ELF-1 (cell line): ENCODE measurements at places on chromosomes 11 and 22.

- peak; percentile 73 for DNase-seq
Observed at GRCh38 chr11:118980191-118980881, 8.8 kb downstream of the FOXR1 start.

DNA sequence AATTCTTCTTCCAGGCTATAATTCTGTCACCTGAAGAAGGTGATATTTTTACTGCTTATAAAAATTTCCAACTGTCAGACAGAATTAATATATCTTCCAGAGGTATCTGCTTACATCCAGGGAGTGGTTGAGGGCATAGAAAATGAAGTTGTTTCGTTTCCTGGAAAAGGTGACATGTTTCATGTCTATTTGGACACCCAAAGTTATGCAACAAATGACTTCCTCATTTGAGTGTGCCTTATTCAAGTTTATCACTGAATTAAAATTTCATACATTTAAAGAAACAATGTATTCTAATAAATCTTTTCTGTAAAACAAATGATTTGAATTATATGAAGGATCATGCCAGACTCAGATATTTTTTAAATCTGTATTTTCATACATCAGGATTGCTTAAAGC, 8.5 kb upstream of the GRAMD1B start:
- DNase-seq, result no peak

- DNase-seq, result peak; percentile 49
Observed at GRCh38 chr22:43749473-43749872, 62.6 kb downstream of the EFCAB6 start.

- no peak for DNase-seq
Observed at GRCh38 chr11:109940816-109941215, 152.4 kb upstream of the ZC3H12C start.

- DNase-seq, result no peak
Observed at GRCh38 chr11:77131560-77131959, 3.5 kb downstream of the MYO7A start.

DNA sequence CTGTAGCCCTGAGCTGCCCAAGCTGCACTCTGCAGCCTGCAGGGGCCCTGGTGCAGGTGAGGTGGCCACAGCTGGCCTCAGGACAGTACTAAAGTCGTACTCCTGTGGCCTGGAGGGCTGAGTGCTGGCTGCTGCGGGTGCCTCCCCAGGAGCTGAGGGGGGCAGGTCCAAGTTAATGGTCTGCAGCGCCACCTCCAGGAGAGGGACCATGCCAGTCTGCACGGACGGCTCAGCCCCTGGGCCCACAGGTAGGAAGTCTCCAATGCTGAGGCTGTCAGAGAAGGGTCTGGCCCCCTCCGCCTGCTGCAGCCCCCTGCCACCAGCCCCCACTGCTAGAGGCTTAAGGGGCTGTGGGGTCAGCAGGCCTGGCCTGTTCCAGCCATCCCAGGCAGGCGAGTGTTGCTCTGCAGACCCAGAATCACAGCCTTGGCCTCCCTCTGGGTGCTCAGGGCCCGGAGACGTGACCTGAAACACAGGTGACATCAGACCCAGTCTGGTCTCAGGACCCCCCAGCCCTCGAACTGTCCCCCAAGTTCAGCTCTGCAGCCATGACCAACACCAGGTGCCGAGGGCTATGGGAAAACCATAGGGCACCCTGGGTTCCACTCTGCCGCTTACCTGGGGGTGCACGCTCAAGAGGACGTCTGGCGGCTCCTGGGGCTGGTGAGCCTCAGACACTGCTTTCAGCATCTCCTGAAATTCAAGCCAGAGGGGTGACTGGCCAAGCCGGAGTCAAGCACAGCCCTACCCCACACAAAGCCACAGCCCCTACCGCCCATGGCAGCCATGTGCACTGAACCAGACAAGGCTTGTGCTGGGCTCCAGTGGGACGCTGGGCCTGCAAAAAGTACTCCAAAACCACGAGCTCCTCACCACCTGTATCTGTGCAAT, 20.8 kb downstream of the SELENOO start:
- DNase-seq, result no peak

DNA sequence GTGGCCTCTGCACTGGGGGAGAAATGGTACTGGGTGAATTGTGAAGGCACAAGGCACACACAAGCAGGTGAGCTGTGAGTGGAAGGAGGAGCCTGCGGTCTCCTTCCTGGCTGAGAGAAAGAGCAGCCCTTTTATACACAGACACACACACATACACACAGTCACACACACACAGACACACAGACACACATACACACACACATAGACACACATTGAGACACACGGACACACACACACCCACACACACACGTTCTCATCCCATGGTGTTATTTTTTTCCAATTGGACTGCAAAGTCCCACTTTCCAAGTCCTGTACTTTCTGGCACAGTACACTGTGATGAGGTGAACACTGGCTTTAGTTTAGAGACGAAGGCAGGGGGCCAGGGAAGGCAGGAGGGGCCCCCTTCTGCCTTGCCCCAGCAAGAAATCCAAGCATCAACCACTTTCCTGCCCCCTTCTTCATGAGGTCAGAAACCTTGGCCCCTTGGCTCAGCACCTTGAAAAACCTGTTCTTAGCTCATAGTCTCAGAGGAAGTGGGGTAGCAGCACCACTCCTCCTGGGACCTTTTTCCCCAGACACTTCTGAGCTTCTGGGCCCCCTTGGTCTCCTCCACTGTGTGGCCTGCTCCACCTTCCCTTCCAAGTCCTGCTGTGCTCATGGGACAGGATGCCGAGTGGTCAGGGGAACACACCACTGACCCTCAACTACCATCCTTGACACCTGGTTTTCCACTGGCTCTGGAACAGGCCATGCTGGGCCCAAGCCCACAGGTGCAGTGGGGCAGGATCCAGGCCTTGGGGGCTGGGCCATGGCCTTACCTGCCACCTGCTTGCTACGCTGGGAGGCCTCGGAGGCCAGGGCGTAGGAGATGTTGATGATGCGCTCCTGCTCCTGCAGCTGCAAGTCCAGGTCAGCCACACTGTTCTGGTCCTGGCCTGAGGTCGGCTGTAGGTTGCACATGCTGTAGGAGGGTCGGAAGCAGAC, 43.8 kb downstream of the C11orf58 start:
- DNase-seq, result no peak

GRCh38 chr22:43833286-43834240, 21.5 kb upstream of the EFCAB6 start:
- DNase-seq, result no peak

DNA sequence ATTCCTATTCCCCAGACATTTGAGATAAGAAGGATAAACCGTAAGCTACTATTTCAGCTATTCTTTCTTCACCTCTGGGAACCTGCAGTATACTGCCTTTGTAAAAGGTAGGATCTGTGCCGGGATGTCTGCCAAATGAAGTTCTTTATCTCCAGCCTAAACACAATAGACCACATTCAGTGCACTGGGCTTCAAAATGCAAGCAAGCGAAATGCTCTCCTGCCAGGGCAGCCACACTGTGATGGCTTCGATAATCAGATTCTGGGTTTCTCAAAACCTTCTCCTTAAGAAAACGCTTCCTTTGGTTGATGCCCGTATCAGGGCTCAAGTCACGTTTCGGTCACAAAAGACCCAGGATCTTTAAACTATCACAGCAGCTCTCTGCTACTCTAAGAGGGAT, 299.5 kb upstream of the B3GAT1 start:
- DNase-seq, result no peak

- no peak for DNase-seq
Observed at GRCh38 chr11:87974797-87975196, 200.4 kb downstream of the RAB38 start.

DNA sequence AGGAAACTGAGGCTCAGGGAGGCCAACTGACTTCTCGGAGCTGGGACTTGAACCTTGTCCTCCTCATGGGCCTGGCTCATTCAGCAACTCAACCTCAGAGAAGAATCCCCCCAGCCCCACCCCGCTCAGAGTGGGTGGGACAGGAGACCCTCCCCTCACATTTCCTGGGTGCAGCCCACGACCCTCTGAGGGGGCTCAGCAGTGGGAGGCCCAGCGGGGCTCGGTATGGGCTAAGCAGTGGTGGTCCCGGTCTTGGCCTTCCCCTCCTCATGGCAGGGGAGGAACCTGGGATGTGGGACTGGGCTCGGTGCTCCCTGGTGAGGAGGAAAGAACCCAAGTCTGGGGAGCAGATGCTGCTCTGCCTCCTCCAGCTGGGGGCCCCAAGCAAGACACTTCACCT, 14.2 kb upstream of the CABP7 start:
- no peak for DNase-seq

- no peak for DNase-seq
Observed at GRCh38 chr11:10263929-10264328, 30.1 kb downstream of the SBF2 start.

GRCh38 chr11:36155770-36156160, 133.5 kb downstream of the COMMD9 start:
- DNase-seq, result no peak

DNA sequence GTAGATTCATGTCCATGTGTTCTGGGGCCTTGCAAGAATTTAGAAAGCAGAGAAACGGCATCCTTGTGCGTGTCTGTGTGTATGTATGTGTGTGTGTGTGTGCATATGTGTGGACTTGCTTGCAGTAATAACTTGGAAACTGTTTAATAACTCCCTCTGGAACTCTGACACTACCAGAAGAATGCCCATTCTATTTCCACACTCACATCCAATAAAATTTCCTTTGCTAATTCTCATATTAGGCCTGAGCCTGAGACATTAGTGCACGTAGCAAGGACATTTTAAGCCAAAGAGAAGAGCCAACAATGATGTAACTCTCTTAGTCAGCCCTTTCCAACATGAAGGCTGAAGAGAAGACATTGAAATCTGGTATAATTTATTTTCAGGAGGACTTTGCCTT, 3.2 kb downstream of the OR4D6 start:
- no peak for DNase-seq

- no peak for DNase-seq
Observed at GRCh38 chr11:827897-828192, at the start of gene CRACR2B. TSS of gene CRACR2B (plus strand) at chr11:827919. CDS start at chr11:828608, 689 bp downstream.

DNA sequence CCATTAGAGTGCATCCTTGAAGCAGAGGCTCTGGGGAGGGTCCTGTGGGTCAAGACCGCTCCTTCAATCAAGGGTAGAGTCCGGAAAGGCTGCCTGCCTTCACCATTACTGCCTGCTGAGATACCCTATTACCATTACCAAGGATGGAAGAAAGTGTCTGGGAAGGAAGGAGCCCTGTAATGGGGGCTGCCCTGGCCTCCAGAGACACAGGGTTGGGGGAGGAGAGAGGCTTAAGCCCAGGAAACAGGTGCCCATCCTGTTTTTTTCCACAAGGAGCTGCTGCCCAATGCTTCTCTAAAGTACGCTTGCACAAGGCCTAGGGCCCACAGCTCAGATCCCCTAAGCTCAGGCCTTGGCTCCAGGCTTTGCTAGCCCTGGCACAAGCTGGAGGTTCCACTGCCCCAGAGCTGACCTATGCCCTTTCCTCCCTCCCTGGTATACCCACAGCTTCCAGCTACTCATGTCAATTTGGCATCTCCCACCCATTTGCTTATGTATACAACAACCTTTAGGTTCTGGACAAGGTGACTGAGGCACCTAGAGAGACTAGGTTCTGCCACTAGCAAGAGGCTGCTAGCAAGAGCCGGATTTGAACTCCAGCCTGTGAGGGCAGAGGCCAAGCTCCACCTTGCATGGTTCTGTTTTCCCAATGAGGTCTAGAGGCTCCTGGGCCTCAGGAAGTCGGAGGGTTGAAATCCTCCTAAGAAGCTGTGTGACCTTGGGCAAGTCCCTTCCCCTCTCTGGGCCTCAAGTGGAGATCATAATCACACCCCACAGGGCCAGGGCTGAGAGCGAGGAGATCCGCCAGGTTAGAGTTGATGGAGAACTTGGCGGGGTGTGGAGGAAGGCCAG, 1.5 kb upstream of the PLCB3 start:
- no peak for DNase-seq

GRCh38 chr11:32886180-32886579, 6.4 kb upstream of the QSER1 start:
- no peak for DNase-seq

DNA sequence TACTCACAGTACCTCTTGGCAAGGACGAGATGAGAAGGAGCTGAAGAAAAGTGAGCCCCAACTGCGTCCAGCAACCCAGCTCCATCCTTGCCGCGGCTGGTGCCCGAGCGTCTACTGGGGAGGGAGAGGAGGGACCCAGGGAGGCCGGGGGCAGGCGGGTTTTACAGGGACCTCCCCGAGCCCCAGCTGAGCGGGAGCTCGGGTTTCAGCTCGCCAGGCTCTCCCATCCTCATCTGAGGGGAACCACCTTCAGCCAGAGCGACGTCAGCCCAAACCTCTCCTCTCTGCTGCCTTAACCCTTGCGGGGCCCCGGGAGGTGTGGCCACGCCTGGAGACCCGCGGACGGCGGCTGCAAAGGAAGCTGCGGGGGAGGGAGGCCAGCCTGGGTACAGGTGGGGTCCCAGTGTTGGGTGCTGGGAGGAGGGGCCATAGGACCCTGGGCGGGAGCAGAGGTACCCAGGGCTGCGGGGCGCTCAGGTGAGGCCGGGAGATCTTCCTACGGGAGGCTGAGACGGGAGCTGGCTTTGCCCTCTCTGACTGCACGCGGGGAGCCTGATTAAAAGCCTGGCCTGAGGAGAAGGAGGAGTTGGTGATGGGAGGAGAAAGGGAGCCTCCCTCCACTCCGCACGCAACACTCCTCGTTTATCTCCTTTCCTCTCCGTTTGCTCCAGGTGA, at the start of gene PAMR1:
TSS of gene PAMR1 (minus strand) at position 116 of the 675 bp plus-strand sequence. CDS start at position 85, 31 bp downstream.
- DNase-seq, result peak; percentile 76

GRCh38 chr11:12671370-12671769, 2.9 kb upstream of the TEAD1 start:
- no peak for DNase-seq

DNA sequence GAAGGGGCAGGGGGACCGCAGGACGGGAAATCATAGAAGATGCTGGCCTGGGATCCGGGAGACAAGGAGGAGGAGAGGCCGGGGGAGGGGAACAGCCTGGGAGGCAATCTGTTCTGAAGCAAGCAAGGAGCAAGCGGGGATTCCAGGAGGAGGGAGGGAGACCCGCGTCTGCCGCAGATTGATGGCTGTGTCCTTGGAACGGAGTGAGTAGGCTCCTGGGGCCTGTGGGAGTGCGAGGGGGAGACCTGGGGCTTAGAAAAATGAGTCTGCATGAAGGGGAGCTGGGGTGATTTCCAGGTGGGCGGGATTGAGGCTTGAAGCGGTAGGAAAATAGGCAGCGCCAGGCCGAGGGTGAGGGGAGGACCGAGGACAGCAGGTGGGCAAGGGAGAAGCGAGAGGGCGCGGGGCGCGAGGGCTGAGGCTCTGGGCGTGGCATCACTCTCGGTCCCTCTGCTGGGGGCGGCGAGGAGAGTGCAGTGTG, 1.6 kb upstream of the LRRC55 start:
- DNase-seq, result peak; percentile 59

GRCh38 chr11:97079244-97079643, 689.4 kb downstream of the JRKL start:
- DNase-seq, result no peak

- DNase-seq, result no peak
Observed at GRCh38 chr11:34750692-34751405, 130.0 kb downstream of the EHF start.

GRCh38 chr11:20248871-20249270, 88.6 kb upstream of the DBX1 start:
- no peak for DNase-seq

GRCh38 chr22:32411402-32411801, 645 bp downstream of the RTCB start:
- no peak for DNase-seq
